ENCODE measurements at places on chromosomes 12 and 14. TPM values are rescaled to one million over a fixed set of nuclear protein-coding genes. Genes with fewer than 3 reads are reported as not detected.

PTGR2 gene
- total RNA-seq: 8.3 TPM

C12orf54 gene
- total RNA-seq: not detected

SPIC gene
- not detected for total RNA-seq

IFNG-AS1 gene
- total RNA-seq: not detected

WDR89 gene
- total RNA-seq: 20.1 TPM

PMCH gene
- total RNA-seq: not detected

HAL gene
- total RNA-seq: 0.09 TPM

NANOG gene
- total RNA-seq: not detected

AQP2 gene
- not detected for total RNA-seq

ZNF268 gene
- total RNA-seq: 25.2 TPM

Measured in smooth muscle cell of the umbilical artery (primary cell).